ENCODE measurements at places on chromosomes 4 and X.

DNA sequence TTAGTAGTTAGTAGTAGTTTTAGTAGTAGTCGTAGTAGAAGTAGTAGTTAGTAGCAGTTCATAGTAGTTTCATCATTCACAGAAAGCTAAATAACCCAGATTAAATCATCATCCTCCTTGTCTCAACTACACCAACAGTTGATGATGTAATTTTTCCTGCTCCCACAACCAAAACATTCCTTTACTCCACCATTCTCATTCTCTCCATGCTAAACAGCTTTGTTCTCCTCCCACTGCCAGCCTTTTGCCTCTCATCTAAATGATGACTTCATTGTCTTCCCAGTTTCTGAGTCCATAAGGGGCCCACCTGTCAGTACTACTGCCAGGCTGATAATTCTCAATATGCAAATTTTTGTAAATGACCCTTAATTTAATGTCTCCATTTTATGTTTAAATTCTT is 68.9 kb downstream of the ARHGAP24 start:
- no peak for DNase-seq

- no peak for DNase-seq
These were observed 26.5 kb upstream of the NEIL3 start for GRCh38 chr4:177283167-177283566.

DNA sequence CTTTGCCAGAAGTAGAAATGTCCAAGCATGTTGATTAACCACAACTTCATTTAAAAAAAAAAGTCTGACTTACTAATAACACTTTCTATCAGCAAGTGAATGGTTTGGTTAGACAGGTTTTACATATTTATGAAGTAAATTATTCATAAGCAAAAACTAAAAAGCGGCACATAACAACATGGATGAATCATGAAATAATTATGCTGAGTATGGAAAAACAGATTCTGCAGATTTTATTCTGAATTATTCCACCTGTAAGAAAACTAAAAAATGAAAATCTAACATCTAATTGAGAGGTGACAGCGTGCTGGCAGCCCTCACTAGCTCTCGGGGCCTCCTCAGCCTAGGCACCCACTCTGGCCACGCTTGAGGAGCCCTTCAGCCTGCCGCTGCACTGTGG is 173.5 kb downstream of the ADAM29 start:
- no peak for DNase-seq

DNA sequence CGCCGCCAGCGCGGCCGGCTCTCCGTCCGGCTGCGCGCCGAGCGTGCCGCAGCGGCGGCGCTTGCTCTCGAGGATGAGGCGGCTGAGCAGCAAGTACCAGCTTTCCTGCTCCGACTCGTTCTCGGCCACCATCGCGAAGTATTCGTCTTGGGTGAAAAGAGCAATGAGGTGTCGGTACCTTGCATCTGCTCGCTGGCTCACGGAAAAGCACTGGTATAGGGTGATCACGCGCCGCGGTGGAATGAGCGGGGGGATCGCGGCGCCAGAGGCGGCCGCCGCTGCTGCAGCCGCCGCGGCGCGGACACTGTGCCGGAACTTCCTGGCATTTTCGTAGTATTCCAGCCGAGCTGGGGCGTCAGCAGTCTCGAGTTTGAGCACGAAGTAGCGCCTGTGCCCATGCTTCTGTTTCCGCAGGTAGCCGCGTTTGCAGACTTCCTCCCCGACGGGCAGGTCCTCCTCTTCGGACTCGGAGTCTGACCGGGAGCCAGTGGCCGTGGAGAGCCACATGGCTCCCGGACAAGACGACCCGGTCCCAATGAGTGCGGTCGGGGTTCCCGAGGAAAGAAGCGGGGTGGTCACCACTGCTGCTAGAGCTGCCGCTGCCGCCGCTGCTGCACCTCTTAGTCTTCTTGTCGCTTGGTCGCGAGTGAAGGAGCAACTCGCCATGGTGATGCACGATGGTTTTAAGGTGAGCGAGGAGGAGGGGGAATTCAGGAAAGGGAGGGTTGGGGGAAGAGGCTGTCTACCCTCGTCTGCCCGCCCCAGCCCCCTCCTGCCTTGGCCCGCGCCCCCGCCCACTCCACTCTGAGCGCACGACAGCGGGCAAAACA is 469 bp downstream of the IRS4 start:
- no peak for DNase-seq

DNA sequence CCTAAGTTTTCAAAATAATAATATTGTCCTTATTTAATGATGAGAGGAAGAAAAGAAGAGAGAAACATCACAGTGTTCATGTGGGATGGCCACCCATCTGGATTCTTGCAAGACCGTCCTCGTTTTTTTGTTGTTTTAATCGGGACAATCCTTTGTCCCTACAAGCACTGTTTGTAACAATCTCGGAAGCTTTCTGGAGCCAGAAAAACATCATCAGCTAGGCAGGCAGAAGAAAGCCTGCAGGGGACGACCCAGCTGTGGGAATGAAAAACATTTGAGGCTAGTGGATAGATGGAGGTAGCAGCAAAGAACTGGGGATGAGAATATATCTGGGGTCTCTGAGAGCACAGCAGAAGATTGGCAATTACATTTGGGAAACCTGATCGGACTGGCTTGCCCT is 105.6 kb downstream of the DKK2 start:
- no peak for DNase-seq

DNA sequence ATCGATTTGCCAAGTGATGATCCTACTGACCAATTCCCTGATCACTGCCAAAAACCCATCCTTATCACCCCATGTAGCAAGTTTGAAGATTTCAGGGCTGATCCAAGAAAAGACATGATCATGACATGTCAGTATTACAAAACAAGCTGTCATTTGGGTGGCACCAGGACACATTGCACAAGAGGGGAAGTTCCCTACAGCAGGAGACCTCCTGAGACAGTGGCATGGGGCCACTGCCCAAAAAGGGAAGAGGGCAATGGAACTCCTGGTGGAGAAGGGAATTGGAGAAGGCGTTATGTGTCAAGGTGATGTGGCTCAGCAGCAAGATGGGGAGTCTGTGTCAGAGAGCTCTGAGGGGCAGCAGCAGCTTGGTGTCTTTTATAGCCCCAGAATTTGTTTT is 43.4 kb downstream of the ZNF182 start:
- no peak for DNase-seq

DNA sequence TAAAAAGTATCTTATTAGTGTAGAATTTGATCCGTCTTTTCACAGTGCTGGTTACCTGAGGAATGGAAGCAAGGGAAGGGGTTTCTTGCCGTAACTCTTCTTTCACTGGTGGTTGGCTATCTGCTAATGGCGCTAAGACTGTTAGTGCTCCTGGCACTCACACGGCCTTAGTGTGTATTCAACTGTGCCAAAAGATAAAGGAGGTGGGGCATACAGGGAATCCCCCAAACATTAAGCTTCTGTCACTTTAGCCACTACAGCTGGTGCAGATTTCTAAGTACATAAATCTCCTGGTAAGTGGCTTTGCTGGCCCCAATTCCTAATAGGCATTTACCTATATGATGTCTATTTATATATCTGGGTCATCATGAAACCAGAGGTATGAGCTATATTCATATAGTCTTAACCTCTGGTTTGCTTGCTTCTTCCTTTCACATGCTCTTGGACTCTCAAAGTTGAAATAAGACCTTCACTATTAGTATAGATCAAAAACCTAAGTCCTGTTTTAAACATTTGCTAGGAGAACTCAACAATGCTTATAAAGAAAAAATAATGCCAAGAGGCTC is 95.1 kb downstream of the TSPAN7 start:
- DNase-seq = no peak

All from activated naive CD4-positive, alpha-beta T cell treated with anti-CD3 and anti-CD28 coated beads, Interleukin-2, amount 10 ng/mL, durations not matched to agents 7 days and 5 days (primary cell).